Caco-2 (cell line): ENCODE measurements at places on chromosomes 3 and 15. TPM values are rescaled to one million over a fixed set of nuclear protein-coding genes. Genes with fewer than 3 reads are reported as not detected.

The DAZL gene
- total RNA-seq, result not detected in 2 replicates

The P2RY12 gene
- not detected in 2 replicates for total RNA-seq

The MUC4 gene
- 0.21 and 0.36 TPM in 2 replicates for total RNA-seq

- no peak for DNase-seq
Measured at GRCh38 chr15:89088605-89089315, 504 bp downstream of the ABHD2 start.
